PC-9 (cell line): ENCODE measurements at places on chromosomes 16 and 17. TPM values are rescaled to one million over a fixed set of nuclear protein-coding genes. Genes with fewer than 3 reads are reported as not detected.

DNA sequence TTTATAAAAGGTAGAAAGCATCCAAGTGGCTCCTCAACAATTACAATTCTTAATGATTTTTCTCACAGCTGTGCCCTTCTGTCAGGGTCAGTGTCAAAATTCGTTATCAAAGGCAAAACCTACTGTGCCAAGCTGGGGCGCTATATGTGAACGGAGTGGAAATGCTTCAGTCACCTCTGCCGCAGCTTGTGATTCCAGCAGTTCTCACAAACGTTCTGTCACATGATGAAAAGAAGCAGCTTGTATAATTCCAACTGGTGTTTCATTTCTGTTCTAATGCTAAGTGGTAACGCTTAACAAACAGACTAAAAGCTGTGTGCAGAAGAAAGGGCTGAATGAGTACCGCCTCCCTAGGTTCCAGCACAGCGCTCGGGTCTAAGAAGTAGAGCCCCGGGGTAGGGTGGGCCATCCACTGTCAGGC, 14.2 kb downstream of the PLD6 start:
- no peak overlapping the region for H3K4me3 ChIP-seq
- no peaks in the 10 kb centered on the region for H3K27me3 ChIP-seq
- H3K4me1 ChIP-seq: no peaks in the 10 kb centered on the region
- H3K36me3 ChIP-seq: peaks cover 17% of the 10 kb centered on the region

- H3K36me3 ChIP-seq: no peaks in the 10 kb centered on the region
- no peaks in the 10 kb centered on the region for H3K27me3 ChIP-seq
- H3K4me3 ChIP-seq: no peak overlapping the region
- no peaks in the 10 kb centered on the region for H3K4me1 ChIP-seq
- H3K27ac ChIP-seq: no peak overlapping the region
These were observed 19.9 kb upstream of the KPNB1 start for GRCh38 chr17:47629826-47630225.

Gene EFCAB5
- 1.4 and 1.5 TPM in 2 replicates for total RNA-seq

DNA sequence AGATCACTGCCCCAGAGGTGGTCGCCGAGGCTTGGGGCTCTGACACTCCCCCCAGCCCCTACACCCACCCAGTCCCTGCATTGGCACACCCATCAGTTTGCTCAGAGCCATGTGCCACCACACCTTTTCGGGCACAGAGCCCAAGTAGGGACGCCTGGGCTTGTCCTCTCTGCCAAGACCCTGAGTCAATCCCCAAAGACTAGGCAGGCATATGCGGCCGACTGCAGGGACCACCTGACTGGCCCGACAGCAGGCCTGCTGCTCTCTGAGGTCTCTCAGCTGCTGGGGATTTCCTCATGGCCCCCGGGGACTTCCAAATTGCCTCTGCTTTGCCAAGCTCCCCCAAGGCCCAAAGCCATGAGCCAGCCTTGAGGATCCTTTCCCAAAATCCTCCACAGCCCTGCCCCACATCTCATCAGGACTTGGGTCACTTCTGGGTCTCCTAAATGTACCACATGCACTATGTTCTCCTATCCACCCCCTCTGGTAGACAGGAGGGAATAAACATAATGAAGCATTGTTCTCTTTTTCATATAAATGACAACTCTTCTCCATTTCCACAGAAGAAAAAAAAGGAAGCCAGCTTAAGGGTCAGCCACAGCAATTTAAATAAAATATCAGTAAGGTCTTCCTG, 30.6 kb downstream of the MYO18A start:
- peak overlapping the region; percentile 91 for H3K27ac ChIP-seq
- H3K4me1 ChIP-seq: peaks cover 77% of the 10 kb centered on the region
